Dermis microvascular lymphatic vessel endothelial cell (primary cell): ENCODE measurements at places on chromosomes 3 and 15. TPM values are rescaled to one million over a fixed set of nuclear protein-coding genes. Genes with fewer than 3 reads are reported as not detected.

GRCh38 chr3:50737906-50738598, 63.3 kb downstream of the DOCK3 start:
- no peak for DNase-seq

DNA sequence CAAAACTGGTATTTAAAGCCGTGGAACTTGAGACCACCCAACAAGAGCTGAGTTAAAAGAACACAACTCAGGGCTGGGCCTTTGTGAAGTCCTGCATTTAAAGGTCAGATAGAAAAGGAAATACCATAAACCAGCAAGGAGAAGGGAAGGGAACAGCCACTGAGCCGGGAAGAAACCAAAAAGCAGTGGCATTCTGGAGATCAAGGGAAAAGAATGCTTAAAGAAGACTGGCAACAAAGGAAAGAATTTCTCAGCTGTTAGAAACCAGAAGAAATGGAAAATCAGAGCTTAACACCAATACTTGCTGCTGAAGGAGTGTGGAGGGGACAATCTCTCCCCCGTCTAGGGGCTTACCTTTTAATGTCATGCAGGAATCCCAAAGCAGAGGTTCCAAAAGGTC, 247.4 kb upstream of the CHRNA7 start:
- no peak for DNase-seq

GRCh38 chr3:95923496-95924210, 890.7 kb upstream of the EPHA6 start:
- peak; percentile 16 for DNase-seq

- no peak for DNase-seq
These were observed 12.3 kb upstream of the KPNA4 start for GRCh38 chr3:160577556-160578195.

- DNase-seq: no peak
These were observed 11.3 kb downstream of the TMEM266 start for GRCh38 chr15:76070921-76071635.

DNA sequence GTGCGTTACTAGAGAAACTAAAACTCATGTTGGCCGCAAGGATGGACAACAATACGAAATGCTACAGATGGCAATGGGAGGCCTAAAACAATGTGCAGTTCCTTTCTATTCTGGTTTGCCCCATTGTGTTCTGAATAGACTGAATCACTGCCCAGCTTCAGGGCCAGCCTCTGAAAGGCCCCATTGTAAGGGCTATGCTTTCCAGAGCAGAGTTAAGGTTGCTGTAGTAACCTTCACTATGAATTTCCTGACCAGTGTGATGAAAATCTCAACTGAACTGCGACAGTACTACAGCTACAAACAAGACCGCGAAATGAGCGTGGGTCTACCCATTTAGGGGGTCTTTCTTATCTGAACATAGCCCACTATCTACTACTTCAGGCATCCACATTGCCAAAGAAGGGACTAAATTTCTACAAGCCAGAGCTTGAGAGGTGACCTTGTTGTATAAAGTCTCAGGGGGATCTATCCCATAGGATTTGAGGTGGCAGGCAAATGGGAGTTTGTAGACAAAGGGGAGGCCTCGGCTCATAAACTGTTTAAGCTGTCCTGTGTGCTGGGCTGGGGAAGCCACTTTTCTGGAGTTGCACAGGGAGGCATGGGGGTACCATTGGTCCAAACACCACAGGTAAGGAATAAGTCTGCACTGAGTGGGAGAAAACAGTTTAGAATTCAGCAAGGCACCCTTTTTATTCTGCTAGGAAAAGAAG, 80.1 kb downstream of the MYO1E start:
- peak; percentile 94 for DNase-seq

GRCh38 chr15:85753791-85754452, 40.8 kb downstream of the KLHL25 start:
- no peak for DNase-seq

- DNase-seq: no peak
These were observed 59.9 kb downstream of the SMAD6 start for GRCh38 chr15:66761726-66762595.

DNA sequence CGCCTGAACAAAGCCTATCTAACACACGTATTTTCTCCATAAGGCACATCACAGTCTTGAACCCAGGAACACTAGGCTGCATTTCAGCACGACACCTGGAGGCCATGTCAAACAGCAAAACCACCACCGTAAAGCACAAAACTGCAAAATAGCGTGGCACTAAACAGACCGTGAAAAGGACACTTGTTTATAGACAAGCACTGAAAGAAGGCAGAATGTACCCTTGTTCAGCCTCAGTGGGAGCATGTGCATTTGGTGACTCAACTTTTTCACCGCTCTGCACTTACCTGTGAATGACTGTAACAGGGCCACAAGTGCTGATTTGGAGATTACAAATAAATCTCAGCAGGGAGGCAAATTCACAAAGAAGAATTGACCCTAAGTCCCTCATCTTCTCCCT, 80.8 kb downstream of the ISG20 start:
- no peak for DNase-seq

Gene IMPG2
- total RNA-seq: 0.26 and 0.76 TPM in 2 replicates

Gene CLDN11
- total RNA-seq: 77.5 and 185 TPM in 2 replicates
